ENCODE measurements at places on chromosomes 13 and 19.

GRCh38 chr19:39212375-39212742, 8.3 kb upstream of the SYCN start:
- peak; percentile 48 for DNase-seq

- DNase-seq: peak; percentile 2
These were observed 5.2 kb upstream of the ZNF836 start for GRCh38 chr19:52176574-52176973.

- no peak for DNase-seq
These were observed 556.8 kb upstream of the SLITRK1 start for GRCh38 chr13:84439108-84439507.

- no peak for DNase-seq
These were observed 858.0 kb downstream of the SLITRK1 start for GRCh38 chr13:83024232-83024631.

GRCh38 chr13:73715114-73715910, 418.9 kb downstream of the KLF12 start:
- peak; percentile 94 for DNase-seq

- DNase-seq: no peak
These were observed 26.2 kb upstream of the ATP8A2 start for GRCh38 chr13:25345576-25345975.

DNA sequence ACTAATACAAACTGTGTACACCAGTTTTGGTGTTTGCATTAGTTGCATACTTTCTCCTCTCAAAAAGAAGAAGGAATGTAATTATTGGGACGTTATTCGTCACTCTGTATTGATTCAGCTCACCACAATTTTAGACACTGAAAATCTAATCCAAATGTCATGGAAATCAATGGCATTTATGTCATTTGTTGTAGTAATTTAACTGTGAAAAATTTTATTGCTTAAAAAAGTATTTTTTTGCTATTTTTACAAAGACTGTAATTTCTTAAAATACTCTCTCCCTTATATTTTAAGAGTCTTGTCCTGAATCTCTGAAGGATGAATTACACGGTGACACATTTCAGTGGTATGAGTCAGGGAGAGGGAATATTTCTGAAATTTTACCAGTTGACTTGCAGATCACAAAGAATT, 2117.6 kb downstream of the PCDH9 start:
- DNase-seq: no peak

GRCh38 chr13:46311217-46311616, 75.8 kb downstream of the RUBCNL start:
- no peak for DNase-seq

DNA sequence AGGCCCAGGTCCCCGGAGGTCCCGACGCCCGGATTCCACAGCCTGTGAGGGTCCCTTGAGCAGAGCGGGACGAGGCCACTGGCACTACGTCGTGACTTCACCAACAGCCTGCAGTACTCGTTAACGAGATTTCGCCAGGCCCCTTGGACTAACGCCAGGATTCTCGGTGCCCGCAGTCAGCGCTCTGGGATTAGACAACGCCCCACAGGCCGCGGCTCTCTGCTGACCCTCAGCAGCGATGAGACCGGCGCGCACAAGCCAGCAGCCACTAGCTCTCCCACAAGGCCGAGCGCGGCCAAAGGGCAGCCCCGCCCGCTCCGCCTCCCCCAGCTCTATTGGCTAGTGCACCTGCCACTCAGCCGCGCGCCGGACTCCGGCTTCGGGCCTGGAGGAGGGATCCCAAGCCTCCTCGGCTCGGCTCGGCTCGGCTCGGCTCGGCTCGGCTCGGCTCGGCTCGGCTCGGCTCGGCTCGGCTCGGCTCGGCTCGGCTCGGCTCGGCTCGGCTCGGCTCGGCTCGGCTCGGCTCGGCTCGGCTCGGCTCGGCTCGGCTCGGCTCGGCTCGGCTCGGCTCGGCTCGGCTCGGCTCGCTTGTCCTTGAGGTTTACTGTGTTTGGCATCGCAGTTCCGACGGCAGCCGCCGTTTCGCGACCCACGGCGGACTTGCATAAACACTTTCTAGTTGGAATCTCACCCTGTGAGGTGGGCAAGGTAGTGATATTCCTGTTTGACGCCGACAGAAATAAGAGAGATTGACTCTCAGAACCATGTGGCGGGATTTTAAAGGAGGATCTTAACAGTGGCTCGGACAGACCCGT, 231.7 kb upstream of the SERP2 start:
- peak; percentile 92 for DNase-seq

DNA sequence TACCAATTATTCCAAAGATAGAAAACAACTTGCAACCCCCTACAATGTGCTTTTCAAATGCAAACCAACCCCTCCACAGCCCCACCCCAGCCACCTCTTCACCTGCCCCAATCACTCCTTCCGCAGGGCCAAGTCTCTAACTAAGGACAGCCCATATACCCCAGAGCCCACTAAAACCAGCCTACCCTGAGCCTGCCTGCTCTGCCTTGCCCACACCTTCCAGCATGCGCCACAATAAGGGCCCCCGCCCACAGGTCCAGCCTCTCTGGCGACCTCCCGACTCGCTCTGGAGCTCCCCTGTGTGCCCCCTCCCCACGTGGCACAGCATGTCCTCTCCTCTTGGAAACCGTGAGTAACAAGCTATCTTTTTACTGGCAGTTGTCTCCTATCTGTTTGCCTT, 42.8 kb upstream of the MEDAG start:
- DNase-seq: no peak

DNA sequence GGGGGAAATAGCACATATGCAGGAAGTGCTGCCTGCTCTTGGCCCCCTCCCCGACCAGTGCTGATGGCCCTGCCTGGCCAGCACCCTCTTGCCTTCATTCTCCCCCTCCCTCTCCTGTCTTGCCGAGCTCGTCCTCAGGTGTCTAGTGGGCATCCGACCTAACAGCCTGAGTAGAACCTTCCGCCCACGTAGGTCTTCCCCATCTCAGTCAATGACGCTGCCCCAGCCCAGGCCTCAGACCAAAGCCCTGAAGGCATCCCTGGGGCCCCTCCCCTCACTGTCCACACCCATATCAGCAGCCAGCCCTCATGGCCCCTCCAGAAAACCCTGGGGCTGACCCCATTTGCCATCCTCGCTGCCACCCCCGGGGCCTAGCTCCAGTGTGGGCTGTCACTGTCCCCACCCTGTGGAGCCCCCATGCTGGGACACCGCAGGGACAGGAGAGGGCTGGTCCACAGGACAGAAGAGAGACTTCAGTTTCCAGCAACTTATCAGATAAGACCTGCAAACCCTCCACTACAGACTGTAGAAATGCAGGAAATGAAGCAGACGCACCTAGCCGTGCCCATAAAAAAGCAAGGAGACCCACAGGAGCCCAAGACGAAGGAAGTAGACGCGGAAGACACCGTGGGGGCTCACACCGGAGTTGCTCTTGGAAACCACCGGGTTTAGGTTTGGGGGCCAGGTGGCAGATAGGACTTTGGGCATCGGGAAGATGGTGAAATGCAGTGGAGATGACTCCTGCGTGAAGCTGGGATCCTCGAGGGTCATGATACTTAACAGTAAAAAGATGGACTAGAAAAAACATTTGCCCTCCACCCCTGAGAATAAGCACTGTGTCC, 38.3 kb downstream of the AP1M1 start:
- DNase-seq: no peak

GRCh38 chr19:29259153-29259552, 46.2 kb upstream of the UQCRFS1 start:
- no peak for DNase-seq

GRCh38 chr13:42626176-42626860, 52.4 kb downstream of the TNFSF11 start:
- DNase-seq: no peak

GRCh38 chr13:111847964-111848363, 219.0 kb upstream of the SOX1 start:
- no peak for DNase-seq

GRCh38 chr13:35744144-35744543, 267.7 kb upstream of the MAB21L1 start:
- DNase-seq: no peak

- DNase-seq: no peak
These were observed 30.2 kb downstream of the UPF1 start for GRCh38 chr19:18861917-18862316.

GRCh38 chr19:38616265-38616664, 1.5 kb downstream of the MAP4K1 start:
- peak; percentile 13 for DNase-seq

DNA sequence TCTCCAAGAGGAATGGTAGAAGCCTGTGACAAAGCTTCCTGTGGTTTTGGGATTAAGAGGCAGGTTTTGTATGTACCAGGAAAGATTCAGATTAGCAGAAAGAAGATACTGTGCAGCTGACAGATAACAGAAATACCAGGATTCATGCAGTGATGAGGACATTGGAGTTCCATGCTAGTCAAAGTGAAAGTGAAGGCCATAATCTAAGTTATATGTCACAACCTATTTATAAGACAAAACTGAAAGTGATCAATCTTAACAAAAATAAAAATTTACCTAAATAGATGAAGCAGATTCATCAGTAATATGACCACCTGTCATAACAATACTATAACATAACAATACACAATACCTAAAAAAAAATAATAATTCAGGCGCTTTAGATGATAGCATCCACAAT, 1305.2 kb upstream of the PCDH9 start:
- DNase-seq: no peak

GRCh38 chr13:19589312-19589711, 28.0 kb upstream of the TPTE2 start:
- no peak for DNase-seq

DNA sequence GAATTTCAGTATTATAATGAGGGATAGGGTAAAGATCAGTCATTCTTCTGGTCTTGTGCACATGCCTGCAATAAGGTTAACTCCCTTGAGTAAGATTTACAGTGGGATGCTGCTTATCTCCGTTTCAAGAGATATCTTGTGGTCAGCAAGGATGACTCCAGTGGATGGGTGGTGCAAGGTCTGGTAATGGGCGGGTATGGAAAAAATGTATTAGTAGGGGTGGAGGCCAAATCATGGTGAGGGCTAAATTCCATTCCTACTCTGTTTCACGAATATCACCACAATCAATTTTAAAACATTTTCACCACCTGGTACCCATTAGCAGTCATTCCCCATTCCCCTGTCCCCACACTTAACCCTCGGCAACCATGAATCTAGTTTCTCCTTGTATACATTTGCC, 40.6 kb downstream of the CCDC122 start:
- DNase-seq: no peak

DNA sequence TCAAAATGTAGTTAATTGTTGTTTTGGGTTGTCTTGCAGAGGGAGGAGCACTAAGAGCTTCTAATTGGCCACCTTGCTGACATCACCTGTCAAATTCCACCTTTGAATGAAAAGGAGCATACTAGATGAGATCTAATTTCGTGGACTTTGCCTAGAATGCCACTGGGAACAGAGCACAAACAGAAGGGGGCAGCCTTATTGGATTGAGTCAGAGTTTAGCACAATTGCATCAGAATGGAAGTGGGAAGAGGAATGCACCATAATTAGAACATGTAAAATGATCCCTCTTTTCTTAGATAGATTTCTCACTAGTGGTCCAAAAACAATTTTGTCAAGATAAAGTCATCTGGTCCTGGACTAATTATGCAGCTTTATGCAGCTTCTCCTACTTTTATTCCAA, 1552.2 kb downstream of the PCDH9 start:
- no peak for DNase-seq

- peak; percentile 80 for DNase-seq
These were observed 13.9 kb downstream of the APLP1 start for GRCh38 chr19:35882114-35882832.

DNA sequence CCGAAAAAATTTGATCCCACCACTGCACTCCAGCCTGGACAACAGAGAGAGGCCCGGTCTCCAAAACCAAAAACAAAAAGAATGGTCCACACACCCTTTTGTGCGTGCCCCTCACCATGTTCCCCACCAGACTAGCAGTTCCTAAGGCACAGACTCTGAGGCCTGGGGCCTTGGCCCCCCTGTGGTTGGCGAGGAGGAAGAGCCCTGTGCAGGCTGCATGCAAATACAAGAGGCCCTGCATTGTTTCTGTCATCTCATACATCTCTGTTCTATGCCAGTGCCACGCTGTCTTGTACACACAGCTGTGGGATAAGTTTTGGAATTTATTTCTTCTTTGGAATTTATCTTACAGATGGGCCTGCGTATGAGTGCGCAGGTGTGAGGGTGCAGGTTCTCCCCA, 4.7 kb upstream of the YJEFN3 start:
- DNase-seq: no peak

- no peak for DNase-seq
These were observed 2.1 kb upstream of the ATP12A start for GRCh38 chr13:24678151-24678550.

- peak; percentile 65 for DNase-seq
These were observed 4.3 kb upstream of the C5AR1 start for GRCh38 chr19:47305309-47305751.

GRCh38 chr19:48812094-48812929, 1.5 kb upstream of the BCAT2 start:
- DNase-seq: peak; percentile 56

DNA sequence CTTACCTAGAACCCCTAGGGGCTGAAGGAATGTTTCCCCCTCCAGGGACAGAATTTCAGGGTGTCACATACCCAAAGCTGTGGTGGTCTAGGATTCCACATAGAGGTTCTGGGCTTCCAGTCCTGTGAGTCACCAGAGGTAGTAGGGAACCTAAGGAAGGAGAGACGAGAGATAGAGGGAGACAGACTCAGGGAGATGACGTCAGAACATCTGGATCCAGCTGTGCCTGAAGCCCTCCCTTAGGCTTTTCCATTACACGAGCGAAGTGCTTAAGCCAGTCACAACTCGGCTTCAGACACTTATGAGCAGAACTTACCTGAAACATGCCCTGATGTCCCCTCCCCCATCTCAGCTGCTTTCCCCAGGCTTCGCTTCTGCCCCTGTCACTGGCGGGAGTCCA, 11.8 kb upstream of the SELENOW start:
- DNase-seq: no peak

- no peak for DNase-seq
These were observed 202.2 kb downstream of the SUCLA2 start for GRCh38 chr13:47798906-47799305.

- DNase-seq: no peak
These were observed 109.2 kb upstream of the USP29 start for GRCh38 chr19:57010541-57010940.

GRCh38 chr13:49235856-49236431, 11.8 kb upstream of the CDADC1 start:
- DNase-seq: no peak

GRCh38 chr13:20373861-20374260, 141.7 kb upstream of the GJB6 start:
- no peak for DNase-seq
